NCI-H1417 treated with DMSO at 0.1 percent for 48 hours (cell line): ENCODE measurements at places on chromosomes 12 and 14.

GRCh38 chr12:107748472-107748871 lies 12.5 kb downstream of the PRDM4 start:
- no peak for DNase-seq

DNA sequence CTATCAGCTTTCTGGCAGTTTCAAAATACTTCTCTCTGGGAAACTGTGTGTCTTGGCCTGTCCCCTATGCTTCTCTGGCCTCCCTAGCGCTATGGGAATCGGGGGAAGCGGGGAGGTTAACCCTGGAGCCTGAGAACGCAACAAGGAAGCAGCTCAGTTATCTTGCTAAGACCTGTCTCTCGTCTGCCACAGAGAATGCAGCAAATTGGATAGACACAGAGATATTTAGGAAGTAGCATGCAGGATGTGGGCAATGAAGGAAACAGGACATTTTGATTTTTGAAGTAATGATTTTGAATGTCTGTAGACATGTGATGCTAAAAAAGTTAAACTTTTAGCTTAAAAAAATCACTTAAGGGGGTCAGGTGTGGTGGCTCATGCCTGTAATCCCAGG lies 6.6 kb upstream of the CALCOCO1 start:
- DNase-seq = no peak

- DNase-seq = no peak
These were observed 87.1 kb downstream of the VEZT start for GRCh38 chr12:95304673-95305198.

DNA sequence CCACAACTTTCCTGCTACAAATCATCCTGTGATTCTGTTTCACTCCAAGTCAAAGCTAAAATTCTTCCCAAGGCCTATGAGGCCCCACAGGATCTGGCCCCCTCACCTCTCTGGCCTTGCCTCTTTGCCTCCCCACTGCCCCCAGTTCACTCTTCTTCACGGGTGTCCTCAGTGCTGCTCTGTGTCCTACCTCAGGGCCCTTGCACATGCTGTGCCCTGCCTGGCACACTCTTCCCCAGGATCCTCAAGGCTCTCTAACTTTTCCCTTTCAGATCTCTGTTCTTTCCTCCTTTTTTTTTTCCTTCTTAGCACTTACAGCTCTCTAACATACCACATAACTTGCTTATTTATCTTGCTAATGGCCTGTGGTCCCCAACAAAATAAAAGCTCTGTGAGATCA lies 29.2 kb downstream of the RASAL1 start:
- DNase-seq = no peak

DNA sequence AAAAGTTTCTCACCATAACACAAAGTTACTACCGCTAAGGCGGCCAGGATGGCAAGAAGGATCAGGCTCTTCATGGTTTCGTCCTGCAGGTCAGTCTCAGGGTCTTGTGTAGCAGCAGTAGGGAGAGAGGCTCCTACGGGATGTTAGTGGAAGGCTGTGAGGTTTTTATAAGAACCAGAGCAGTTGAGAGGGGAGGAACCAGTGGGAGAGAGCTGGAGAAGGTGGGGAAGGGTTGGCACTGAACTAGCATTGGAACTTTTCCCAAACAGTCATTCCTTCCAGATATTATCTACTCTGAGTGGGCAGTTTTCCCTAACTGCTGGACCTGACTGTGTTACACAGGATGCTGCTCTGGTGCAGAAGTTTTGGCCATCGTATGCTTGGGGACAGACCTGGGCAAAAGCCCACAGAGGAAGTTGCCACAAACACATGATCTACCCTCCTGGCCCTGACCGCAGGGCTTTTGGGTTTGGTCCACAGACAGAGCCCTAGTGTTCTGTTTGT lies at the start of gene MGP:
Gene MGP, minus strand, starts transcription at position 137 of the 504 bp plus-strand sequence. Its CDS starts 63 bp downstream, at position 74.
- no peak for DNase-seq

DNA sequence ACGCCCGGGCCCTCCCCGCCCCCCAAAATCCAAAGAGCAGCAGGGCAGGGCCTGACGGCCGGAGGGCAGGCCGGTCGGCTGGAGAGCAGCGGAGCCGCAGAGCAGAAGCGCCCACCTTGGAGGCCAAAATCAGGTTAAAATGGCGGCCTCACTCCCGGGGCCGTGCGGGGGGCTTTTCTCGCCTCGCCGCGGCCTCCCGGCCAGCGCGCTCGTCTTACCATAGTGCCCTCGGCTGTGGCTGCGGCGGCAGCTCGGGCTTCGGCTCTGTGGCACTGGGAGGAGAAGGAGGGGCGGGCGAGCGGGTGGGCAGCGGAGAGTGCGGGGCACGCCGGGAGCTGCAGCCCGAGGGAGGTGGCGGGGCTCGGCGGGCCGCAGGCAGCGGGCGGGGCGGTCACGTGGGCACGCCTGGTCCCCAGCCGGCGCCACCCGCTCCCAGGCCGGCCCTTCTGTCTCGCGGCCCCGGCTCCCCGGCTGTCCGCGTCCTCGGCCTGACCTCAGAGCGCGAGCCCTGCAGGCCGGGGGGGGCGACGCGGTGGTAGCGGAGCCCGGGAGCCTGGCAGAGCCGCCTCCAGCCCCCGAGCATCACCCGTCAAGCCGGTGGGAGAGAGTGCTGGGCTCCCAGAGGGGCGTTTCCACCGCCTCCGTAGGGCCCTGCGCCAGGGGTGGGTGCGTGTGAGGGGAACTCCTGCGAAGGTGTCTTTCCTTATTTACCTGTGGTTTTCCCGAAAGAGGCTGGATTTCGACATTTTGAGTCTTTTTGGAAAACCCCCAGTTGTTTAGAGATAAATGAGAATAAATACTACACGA lies at the start of gene CFL2:
Gene CFL2, minus strand, starts transcription at position 274 of the 807 bp plus-strand sequence. Its CDS starts 53 bp downstream, at position 221.
- DNase-seq = peak; percentile 26

GRCh38 chr12:9761419-9761781 lies 699 bp upstream of the CD69 start:
- DNase-seq = no peak

GRCh38 chr12:111766608-111767361 lies at the start of gene ALDH2:
Gene ALDH2 (plus strand): TSS chr12:111766933. CDS start chr12:111766983, 50 bp downstream.
- no peak for DNase-seq

DNA sequence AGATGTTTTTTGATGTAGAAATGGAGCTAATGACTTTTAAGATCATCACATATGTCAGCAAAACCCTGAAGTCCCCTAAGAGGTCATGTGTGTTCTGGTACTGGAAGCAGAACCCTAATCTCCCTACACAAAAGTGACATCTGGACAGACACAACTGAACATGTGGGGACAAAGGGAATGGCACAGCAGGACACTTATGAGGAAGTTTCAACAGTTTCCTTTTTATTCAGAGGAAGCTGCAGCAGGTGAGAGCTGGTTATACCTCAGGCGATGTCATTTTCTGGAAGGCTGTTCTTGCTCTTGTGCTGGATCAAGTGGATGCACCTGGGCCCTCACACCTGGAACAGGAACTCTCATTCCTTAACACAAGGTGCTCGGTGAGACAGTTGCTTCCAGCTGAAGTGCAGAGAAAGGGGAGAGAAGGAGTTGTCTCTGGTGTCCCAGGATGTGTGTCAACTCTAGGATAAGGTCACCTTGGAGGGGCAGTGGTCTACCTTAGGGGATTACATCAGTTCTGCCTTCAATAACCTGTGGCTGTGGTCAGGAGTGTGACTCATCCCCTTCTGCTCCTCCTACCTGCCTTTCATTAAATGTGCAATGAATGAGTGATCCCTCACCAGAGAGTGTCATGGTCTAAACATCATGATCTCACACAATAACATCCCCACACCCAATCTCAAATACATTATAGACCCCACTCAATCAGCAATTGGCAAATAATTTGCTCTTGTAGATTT lies 463.4 kb downstream of the TMEM121 start:
- DNase-seq = no peak

DNA sequence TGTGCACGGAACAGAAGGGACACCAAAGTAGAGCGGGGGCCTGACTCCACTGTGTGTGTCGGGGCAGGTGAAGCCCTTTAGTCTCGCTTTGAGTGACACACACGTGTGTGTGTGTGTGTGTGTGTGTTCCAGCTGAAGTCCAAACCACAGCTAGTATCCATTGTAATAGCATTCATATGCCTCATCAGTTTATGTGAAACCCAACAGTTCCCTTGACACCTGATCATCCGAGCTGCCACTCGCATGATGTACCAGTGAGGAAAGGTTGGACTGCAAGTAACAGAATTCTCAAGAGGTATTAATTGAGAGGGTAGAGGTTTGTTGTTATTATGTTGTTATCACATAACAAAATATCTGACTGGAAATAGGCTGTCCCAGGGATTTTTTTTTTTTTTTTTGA lies 16.4 kb downstream of the CCDC63 start:
- no peak for DNase-seq

DNA sequence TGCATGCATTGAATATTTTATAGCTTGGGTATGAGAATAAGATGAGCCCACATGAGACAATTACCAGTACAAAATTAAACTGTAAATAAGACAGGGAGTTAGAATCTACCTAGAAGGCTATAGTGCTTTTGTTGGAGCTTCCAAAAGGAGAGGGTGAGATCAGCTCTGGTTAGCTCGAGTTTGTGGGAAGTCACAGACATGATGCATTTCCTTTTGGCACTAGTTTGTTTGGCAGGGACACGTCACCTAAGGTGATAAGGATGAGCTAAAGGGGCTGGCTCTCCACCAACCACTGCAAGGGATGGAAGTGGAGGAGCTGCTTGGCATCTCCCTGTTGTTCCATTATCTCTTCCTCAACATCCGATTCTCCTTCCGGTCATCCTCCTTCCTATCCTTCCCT lies 48.5 kb upstream of the CPM start:
- DNase-seq = no peak
